Ovary (tissue), 10 donors: ENCODE measurements at places on chromosomes 7 and 10. TPM values are rescaled to one million over a fixed set of nuclear protein-coding genes. Genes with fewer than 3 reads are reported as not detected.

DNA sequence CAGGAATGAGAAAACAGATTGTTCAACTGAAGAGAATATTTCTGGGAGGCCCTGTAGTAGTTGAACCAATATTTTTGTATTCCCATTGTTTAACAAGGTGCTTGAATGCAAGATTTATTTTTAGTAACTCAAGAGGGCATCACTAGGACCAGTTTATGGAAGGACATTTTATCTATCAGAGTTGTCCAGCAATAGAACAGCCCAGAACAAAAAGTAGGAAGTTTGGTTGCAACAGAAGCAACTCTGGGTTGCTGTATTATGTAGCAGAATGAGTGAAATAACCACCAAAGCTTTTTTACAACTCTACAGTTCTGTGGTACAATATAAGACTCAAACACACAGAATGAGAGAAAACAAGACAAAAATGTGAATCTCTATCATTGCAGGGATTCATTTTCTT lies 34.7 kb downstream of the CPED1 start:
- no peak for DNase-seq

GRCh38 chr10:35639728-35640401 lies 2.2 kb downstream of the FZD8 start:
- peak; percentile 16 for DNase-seq

DNA sequence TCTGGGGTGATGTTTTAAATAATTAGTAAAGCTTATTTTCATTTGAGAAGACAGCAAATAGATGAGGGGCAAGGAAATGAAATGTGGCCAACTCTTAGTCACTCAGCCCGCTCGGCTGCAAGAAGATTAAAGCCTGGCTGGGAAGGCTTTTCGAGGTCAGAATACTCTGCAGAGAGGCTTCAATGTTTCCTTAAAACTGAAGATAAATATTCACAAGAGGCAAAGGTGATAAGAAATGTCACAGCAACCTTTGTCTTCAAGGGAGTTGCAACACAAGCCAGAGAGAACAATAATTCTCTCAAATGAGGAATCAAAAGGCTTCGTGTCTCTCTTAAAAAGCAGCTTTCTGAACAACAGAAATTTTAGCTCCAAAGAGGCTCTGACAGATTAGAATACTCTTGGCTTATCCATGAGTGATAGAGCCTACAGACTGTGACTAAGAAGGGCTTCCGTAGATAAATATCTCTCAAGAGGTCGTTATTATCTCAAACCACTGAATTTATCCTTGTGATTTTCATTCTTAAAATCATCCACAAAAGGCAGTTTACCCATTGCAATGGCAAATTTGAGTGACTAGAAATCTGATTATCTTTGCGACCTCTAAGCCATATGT lies 92.5 kb downstream of the KLF6 start:
- DNase-seq, result no peak

- peak; percentile 34 for DNase-seq
Observed at GRCh38 chr7:18361756-18362155, 133.8 kb upstream of the HDAC9 start.

DNA sequence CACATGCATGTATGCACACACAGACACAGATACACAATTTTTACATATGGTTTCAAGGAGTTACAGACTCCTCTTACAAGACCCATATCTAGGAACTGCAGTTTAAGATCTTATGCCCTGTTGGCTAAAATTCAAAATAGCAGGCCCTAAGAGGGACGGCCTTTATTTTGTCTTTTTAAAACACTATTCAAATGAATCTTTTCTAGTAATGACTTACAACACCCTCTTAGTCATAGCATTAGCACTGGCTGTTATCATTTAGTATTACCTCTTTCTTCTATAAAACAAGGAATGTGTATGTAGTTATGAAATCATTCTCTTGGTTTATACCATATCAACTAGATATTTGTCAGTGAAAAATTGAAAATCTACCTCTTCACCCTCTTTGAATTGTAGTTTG lies 15.3 kb downstream of the PAPSS2 start:
- no peak for DNase-seq

DNA sequence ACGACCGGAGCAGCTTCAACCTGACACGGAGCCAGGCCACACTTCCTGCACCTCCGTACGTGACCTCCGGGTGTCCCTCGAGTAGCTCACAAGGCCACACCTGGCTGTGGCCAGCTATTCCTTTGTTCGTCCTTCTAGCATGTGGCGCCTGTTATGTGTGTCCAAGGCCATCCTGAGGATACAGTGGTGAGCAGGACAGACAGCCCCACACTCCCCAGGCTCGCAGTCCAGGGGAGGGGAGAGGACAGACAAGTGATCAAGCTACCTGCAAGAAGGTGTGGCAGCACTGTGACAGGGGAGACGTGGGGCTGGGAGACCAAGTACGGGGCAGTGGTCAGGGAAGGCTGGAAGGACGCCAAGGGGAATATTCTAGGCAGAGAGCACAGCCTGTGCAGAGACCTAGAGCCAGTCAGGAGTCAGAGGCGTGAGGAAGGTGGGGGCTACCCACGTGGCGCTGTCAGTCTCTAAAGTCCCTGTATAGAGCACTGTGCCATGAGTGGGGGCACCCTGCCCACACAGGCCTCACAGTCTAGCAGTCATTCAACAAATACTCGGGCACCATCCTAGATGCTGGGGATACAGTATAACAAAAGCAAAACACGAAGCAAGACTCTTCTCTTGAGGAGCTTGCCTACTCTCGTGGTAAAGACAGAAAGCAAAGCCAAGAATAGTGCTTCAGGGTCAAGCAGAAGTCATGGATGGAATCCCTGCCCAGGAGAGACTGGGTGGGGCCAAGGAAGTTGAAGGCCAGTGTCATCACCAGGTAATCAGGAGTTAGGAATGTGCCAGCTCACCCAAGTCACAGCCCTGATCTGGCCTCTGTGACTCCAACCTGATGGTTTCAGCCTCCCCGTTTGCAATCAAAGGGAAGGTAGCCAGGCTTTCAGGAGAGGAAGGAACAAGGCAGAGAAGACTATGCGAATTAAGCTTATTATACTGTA lies 58.6 kb downstream of the PROSER2 start:
- no peak for DNase-seq

GPR158 gene
- total RNA-seq, result 0.10 TPM

DNA sequence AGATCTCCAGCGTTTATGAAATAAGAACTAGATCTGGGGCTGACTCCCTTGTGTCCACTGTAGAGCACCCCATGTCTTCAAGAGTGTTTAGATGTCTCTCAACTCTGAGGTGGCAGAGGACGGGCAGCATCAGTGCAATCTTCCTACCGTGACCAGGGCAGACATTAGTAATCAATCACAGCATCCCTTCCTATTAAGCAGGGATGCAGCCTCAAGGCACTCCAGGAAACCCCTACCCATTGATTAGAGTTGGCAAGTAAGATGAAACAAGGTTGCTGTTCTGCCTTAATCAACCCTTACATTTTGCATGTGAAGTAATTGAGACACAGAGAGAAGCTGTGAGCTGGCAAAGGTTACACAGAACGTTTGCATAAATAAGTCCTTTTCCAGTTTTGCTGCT lies 283.7 kb upstream of the ZMIZ1 start:
- DNase-seq, result no peak

ITIH5 gene
- total RNA-seq, result 18.3 TPM

- no peak for DNase-seq
Observed at GRCh38 chr10:80684259-80684658, 146.6 kb downstream of the SH2D4B start.

- no peak for DNase-seq
Observed at GRCh38 chr10:1461016-1461415, 276.3 kb downstream of the ADARB2 start.

GRCh38 chr10:116554628-116555027 lies 8.9 kb downstream of the PNLIP start:
- DNase-seq, result no peak

ADAMTS14 gene
- total RNA-seq, result 0.08 TPM

- no peak for DNase-seq
Observed at GRCh38 chr10:28533186-28533564, 257 bp downstream of the WAC start.

DNA sequence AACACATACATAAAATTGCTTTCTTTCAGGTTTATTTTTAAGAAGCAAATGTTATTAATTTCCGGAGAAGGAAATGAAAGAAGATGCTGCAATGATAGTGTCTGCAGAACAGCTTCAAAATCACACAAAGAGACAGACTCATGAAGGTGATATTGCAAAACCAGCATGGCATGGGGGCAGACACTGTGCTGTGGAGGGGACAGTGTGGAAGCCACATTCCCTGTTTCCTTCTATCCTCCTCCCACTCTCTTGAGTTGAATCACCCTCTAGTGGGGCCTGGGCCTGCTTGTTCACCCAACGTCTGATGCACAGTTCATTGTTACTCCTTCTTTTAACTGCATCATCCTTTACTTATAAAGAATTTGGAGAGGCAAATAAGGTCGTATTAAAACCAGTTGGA lies 104.0 kb upstream of the INSIG1 start:
- DNase-seq, result no peak

CPA1 gene
- 1.9 TPM for total RNA-seq

GRCh38 chr7:18927134-18927533 lies 190.3 kb downstream of the TWIST1 start:
- no peak for DNase-seq
